Hair follicular keratinocyte (primary cell): ENCODE measurements at places on chromosomes 5 and 9. TPM values are rescaled to one million over a fixed set of nuclear protein-coding genes. Genes with fewer than 3 reads are reported as not detected.

Gene ZNF454
- total RNA-seq = 0.08 and 0.16 TPM in 2 replicates

Gene MINAR2
- not detected in 2 replicates for total RNA-seq

Gene OBP2B
- not detected in 2 replicates for total RNA-seq

Gene NUTM2F
- not detected in 2 replicates for total RNA-seq

Gene INSYN2B
- total RNA-seq = 5.6 and 13.8 TPM in 2 replicates

Gene SV2C
- total RNA-seq = 0.08 TPM in 1 of 2 replicates, not detected in the other

Gene DMGDH
- not detected in 2 replicates for total RNA-seq

Gene TTC16
- not detected in 2 replicates for total RNA-seq

Gene BTNL9
- total RNA-seq = not detected in 2 replicates

Gene PPP3R2
- not detected in 2 replicates for total RNA-seq

Gene ZBTB34
- 1.3 and 2.0 TPM in 2 replicates for total RNA-seq
